ENCODE measurements at places on chromosomes 4 and X.

DNA sequence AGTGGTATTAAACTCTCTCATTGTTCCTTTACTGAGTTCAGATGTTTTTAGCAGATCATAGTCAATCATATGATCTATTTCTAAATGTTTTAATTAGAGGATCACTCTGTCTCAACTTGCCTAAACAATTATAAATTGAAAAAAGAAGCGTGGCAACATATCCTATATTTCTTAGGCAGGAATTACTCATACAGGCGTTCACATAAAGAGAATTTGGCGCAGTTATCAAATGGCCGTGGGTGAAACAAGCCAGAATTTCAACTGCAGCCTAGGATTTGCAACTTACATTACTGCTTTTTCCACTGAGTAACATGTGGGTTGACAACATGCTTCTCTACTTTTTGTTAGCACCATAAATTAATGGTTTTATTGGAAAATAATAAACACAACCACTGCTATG is 141.3 kb downstream of the CPE start:
- DNase-seq, result no peak

DNA sequence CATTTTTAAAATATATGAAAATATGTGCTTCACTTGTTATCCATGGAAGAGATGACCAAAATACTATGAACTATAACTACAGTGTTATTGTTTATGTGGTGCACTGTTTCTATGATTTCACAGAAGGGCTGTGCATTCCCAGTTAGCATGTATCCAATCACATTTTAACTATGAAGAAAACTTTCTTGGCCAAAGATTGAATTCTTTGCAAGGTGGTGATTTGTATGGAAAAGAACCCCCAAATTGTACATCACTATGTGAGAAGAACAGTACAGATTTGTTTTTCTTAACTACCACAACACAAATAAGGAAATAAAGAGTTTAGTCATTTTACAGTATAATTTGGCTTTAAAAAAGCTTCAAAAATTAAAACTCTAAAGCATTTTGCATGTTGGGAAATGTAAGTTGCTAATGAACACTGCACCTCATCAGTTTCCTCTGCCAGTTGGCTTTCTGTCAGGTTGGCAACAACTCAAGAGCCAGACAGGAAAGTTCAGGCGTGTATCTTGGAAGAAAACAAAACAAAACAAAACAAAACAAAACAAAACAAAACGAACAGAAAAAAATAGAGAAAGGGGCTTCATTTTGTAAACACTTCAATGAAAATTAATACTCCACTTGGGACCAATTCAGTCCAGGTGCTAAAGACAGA is 237.0 kb downstream of the SCFD2 start:
- no peak for DNase-seq

DNA sequence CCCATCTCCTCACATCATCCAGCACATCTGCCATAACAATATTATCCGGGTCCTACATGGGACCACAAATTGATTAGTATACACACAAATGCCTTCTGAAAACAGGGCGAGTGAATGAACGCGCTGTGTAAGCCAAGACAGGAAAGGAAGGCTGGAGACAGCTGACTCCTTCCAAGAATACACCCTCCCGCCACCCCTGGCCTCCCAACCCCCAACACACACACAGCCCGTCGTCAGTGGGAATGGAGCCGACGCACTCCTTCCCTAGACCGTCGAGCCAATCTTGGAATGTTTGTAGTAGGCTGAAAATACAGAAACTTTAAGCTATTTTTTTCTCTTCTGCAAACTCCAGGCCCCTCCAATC is 319 bp upstream of the MAGEH1 start:
- DNase-seq, result no peak

- DNase-seq, result no peak
Observed at GRCh38 chr4:95212692-95213091, 336.1 kb downstream of the UNC5C start.

- no peak for DNase-seq
Observed at GRCh38 chr4:72997409-72997808, 72.1 kb downstream of the COX18 start.

DNA sequence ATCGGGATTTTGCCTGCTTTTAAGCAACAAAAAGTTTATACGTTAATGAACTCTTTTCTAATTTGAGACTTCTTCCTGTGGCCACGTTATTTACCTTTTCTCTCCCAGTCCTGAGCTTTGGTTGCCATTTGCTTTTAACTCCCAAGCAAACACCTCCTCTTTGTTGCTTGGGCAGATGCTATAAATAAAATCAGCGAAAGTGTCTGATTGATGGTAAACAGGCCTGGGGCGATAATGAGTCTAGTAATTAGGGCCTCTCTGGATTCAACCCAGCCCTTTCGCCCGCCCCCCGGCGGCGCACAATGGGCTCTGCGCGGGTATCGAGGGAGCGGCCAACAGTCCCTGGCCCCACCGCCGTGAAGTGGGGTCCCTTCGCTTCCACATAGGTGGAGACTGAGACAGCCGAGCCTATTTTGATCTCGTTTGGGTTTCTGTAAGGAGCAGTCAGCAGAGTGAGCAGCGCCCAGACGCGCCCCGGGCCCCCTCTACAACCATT is 790 bp downstream of the CLGN start:
- peak; percentile 81 for DNase-seq

GRCh38 chr4:16852228-16852627 is 46.2 kb downstream of the LDB2 start:
- no peak for DNase-seq

GRCh38 chr4:174496631-174497432 is 25.5 kb downstream of the HPGD start:
- no peak for DNase-seq

GRCh38 chrX:110131031-110131430 is 128.1 kb downstream of the TMEM164 start:
- DNase-seq, result no peak

- no peak for DNase-seq
Observed at GRCh38 chr4:184762100-184762499, 28.2 kb upstream of the CENPU start.

All from posterior cingulate gyrus (tissue), 11 donors.